D721Med (cell line): ENCODE measurements at places on chromosomes 7 and 10.

DNA sequence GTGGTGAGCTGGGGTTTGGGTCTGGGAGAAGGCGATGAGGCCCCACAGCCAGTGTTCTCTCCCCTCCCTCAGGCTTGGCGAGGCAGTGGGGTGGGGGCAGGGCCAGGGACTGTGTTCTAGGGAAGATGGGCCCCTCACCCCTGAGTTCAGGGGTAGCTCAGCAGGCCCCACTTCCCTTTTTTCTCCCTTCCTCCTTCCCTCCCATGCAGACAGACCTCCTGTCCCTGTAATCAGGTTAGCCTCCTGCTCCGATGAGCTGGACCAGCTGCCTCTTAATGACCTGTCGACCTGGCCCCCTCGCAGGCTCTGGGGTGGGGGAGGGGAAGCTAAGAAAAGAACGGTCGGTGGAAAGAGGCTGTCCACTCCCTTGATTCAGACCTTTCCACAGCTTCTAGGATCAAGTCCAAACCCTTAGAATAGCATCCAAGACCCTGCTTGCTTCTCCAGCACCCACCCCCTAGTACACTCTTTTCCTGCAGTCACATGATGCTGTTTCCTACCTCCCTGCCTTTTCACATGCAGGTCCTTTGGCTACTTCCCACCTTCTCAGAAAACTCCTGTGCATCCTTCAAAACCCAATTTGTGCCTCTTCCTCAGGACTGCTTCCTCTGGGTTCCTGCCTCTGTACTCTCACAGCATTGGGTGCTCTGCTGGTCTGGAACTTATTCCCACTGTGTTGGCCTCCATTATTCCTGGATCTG is 64.1 kb downstream of the ZMIZ1 start:
- DNase-seq: no peak

- DNase-seq: no peak
Measured at GRCh38 chr7:3754493-3755341, 453.7 kb downstream of the SDK1 start.

- DNase-seq: no peak
Measured at GRCh38 chr7:39647816-39648215, 24.4 kb downstream of the RALA start.

DNA sequence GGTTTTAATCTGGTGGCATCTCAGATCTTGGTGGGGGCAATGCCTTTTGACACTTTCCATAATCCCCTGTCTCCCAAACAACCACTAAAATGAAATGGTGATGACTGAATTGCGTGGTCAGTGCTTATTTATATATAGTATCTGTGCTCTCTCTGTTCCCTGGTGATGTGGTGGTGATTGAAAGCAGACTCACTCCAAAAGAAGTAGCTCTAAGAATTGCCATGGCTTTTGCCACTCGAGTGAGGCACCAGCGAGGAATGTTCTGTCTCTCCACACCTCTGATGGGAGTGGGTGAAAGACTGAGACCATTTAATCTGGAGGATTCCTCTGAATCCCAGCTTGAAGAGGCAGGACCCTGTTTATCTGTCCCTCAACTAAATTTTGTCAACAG is 2.8 kb downstream of the DUSP5 start:
- DNase-seq: no peak
